ENCODE measurements at places on chromosomes 1 and 21.

- no peak for DNase-seq
These were observed 38.3 kb downstream of the MORN1 start for GRCh38 chr1:2352897-2353550.

GRCh38 chr1:41906943-41907342 lies 11.8 kb downstream of the HIVEP3 start:
- DNase-seq = no peak

- DNase-seq = no peak
These were observed 105.5 kb downstream of the KIF26B start for GRCh38 chr1:245260110-245260882.

DNA sequence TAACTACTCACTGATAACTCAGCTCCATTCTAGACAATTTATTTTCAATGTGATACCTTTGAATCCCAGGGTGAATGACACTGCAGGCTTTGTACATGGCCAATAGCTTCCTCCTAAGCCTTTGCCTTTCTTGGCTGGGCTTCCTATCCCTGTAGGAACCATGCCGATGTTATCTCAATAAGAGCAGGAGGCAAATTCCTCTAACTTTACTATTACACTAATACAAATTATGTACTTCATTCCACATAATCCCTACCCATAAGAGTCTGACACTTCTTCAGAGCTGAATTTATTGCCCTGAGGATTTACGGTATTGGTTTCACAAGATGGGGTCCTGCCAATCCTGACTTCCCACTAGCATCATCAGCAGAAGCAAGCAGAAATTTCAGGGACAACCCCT lies 14.0 kb downstream of the TGFBR3 start:
- DNase-seq = no peak

- DNase-seq = no peak
These were observed 77.3 kb upstream of the BCAR3 start for GRCh38 chr1:93758842-93759515.

DNA sequence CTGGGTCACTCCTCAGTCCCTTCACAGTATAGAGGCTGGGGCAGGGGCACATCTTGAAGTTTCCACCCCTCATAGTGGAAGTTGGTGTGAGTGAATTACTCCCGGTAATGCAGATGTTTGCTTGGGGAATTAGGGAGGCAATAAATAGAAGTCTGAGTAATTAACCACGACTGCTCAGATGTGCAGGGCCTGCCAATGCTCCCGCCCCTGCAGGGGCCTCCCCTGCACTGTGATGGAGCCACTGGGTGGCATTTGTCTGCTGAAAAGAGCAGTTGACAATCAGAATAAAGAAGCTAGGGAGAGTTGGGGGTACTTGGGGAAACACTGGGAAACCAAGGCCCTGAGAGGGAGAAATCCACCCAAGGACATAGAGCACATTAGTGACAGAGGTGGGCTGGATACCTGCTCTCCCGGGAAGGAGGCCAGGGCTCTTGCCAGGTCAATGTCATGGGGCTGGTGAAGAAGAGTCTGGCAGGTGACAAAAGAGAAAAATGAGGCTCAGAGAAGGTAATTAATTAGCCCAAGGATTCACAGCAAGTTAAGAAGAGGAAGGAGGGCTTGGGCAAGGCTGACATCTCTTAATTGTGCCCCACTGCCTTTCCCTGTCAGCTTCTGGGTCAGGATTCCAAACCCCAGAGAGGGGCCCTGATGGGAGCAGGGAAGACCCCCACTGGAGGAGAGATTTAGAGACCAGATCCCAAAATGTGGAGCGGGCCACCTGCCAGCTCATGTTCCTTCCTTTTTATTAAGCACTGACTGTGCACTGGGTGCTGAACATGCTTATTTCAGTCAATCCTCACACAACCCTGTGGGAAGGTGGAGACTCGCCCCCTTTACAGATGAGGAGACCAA lies 436.2 kb downstream of the MATN1 start:
- DNase-seq = no peak

DNA sequence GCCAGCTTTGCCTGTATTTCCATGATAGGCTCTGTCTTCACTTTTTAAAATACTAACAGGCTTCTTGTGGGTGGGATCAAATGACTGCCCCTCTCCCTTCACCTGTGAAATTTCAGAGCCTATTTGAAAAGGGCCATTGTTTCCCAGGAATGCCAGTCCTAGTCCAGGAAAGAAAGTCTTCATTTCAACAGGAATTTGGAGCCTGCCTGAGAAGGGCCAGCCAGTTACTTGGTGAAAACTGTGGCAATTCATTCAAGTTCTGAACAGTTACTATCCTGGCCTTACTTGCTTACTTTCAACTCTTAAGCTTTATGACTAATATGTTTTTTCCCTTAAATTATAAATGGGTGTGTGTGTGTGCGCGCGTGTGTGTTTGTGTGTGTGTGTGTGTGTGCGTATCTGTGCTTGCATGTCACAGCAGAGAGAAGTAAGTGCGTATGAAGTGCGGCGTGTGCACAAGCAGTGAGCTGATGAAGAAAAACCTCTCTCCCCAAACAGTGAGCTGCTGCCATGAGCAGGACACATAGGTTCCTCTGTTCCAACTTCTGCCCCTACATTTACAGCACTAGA lies 67.5 kb upstream of the RNPC3 start:
- no peak for DNase-seq

DNA sequence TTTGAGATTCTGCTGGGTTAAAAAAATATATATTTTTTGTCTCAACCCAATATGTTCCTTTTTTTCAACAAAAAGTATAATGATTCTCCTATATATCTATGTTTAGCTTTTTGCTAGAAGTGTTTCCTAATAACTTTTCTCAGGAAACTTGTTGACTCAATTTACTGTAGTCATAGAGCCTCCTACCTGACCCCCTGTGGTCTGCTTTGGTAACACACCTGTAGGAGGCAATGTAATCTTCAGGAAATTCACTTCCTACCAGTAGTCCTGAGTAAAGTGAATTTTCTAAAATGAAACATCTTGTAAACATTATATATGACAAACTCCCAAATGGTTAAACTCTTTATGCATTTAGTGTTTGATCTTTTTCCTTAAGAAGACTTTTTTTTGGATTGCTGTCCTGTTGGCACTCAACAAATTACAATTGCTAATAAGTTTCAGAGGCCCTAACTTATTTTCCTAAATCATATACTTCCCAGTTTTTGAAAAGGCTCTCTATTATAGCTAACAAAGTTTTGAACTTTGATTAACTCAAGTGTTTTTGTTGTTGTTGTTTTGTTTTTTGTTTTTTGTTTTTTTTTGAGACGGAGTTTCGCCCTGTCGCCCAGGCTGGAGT lies 118.3 kb downstream of the OLFML2B start:
- DNase-seq = no peak

DNA sequence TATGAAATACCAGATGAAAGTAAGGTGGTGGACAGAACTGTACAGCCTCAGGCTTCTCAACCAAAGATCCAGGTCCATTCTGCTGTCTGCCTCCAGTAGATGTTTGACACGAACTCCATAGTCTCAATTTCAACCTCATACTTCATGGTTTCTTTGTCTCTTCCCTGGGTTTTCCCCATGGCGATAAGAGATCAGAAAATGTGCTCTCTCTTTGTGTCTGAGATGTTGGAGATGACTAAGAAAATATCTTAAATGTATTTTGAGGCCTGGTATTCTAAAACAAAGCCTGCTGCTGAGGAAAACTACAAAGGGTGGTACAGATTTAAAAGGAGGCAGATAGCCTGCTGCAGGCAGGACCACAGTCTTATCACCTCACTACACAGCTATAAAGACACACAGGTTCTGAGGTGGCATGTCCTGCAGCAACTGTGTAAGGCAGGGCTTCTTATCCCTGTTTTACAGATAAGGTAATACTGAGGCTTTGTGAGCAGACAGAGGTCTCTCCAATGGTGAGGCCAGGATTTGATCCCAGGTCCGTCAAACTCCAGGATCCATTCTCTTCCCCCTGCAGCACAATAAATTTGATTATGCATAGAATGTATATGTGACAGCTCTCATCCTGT lies 40.0 kb upstream of the CACNA1E start:
- no peak for DNase-seq

- no peak for DNase-seq
These were observed 23.0 kb upstream of the DMBX1 start for GRCh38 chr1:46466477-46467182.

GRCh38 chr1:44682883-44683265 lies 8.4 kb downstream of the ARMH1 start:
- no peak for DNase-seq

DNA sequence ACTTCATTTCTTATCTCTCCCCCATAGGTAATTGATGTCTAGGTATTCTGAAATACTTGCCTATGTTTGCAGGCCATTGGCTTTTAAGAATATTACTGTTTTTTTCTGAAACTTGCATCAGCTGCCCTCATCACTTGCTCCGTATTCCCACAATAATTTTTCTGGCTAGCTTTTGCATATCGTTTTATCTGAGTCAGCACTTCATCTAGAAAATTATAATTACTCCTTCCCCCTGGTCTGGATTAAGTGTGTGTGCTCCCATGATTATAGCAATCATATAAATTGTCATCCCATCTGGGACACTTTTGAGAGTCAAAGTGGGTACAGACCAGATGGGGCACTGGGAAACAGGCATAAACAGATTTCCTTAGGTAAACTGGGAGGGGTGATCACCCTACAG lies 583.2 kb upstream of the B3GALT2 start:
- no peak for DNase-seq

DNA sequence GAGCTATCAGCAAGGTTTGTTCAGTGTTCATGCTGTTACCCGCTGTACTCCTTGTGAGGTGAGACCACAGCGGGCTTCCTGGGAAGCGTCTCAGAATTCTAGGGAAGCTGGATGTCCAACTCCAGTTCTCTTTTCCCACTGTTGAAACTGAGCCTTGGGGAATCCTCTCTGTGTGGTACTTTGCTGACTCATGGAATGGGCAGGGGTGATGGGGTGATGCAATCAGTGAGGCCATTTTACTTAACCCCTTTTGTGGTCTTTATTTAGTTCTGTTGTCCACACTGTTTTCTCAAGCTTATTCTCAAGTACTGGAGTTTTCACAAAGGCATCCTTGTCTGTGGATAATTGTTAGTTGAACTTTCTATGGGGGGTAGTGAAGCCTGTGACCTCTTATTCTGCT lies 42.6 kb downstream of the ACKR1 start:
- no peak for DNase-seq

- no peak for DNase-seq
These were observed 7.7 kb downstream of the UBR4 start for GRCh38 chr1:19202396-19202795.

DNA sequence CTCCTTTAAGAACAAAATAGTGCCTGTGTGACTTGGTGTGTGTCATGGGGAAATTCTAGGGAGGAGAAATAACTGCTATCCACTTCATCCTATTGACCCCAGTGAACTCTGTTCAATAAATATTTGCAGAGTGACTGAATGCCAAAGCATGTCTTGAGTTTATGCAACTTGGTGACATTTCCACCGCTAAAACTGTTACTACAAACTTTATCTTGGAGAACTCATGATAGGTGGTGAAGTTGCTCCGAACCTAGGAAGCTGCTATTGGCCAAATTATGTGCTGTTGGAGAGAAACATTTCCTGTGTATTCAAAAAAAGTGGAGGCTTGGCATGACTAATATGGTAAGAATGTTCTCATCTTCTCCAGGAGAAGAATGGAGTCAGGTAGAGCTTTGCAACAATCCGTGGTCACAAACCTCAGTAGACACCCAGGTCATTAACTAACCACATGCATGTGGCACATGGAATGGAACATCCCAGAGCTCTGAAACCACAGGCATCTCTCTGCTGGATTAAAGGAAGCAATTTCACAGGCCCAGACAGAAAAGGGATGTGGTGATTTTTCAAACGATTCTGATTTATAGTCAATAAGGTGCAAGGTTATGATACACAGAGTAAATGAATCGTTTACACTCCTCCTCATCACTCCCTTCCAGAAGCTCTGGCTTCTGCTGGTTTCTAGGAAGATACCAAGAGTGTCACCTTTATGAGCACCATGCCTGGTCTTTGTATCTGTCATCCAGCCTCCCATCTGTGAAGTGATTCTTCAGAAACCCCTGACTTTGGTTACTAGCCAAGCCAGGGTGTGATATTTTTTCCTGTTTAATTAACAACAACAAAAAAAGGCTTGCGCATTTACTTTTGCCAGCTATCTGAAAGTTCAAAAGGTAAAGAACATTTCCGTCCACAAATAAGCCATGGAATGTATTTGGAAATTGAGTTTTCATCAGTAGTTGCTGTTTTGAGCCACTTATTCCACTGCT lies 361.1 kb downstream of the TGFB2 start:
- DNase-seq = no peak

DNA sequence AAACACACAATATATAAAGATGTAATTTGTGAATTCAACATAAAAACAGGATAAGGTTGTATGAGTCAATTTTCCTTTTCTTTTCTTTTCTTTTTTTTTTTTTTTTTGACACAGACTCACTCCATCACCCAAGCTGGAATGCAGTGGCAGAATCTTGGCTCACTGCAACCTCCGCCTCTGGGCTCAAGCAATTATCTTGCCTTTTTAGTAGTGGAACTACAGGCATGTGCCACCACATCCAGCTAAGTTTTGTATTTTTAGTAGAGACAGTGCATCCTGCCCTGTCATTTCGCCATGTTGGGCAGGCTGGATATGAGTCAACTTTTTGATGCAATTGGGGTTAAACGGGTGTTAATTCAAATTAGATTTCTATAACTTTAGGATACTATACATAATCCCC lies 10.3 kb upstream of the SPRR2B start:
- DNase-seq = no peak

- no peak for DNase-seq
These were observed 90.5 kb upstream of the JAK1 start for GRCh38 chr1:65056866-65057265.

DNA sequence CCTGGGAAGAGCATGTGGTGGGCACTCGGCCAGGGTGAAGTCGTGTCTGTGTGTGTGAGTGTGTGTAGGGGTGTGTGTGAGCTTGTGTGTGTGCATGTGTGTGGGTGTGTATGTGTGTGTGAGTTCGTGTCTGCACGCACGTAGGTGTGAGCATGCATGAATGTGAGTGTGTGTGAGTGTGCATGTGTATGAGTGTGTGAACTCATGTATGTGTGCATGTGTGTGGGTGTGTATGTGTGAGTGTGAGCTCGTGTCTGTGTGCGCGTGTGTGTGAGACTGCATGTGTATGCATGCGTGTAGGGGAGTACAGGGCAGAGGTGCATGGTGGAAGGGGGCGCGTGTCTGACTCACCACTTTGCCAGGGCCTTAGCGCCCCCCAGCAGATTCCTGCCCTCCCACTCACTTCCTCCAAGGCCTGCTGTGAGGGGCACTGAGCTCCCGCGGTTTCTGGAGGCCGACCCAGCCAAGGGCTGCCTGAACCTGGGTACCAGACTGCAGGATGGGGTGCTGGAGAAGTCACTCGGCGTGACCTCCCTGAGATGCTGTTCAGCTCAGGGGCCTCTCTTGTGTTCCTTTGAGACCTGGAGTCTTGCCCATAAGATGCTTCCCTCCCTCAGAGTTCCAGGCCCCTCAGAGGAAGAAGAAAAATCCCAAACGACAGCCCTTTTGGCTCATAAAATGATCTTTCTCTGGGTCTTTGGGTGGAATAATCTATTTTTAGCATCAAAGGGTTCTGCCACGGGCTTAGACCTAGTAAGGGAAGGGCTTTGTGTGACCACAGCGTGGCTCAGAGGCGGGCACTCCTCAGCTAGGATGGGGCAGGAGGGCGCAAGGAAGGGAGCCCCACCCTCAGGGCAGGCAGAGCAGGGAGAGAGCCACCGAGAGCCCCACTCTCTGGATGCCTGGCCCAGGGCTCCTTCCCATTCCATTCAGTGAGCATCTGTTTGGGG lies 41.1 kb upstream of the RUNX3 start:
- DNase-seq = no peak
